Esophagus squamous epithelium (tissue), 5 donors: ENCODE measurements at places on chromosomes 6 and 20. TPM values are rescaled to one million over a fixed set of nuclear protein-coding genes. Genes with fewer than 3 reads are reported as not detected.

Gene GABRR1
- total RNA-seq = not detected

Gene HLA-DPA1
- 114 TPM for total RNA-seq

Gene PAK5
- 0.29 TPM for total RNA-seq

GRCh38 chr20:21615617-21616080, 89.8 kb upstream of the PAX1 start:
- no peak for DNase-seq

GRCh38 chr6:15284743-15285142, 38.9 kb downstream of the JARID2 start:
- DNase-seq = no peak
